Effector CD8-positive, alpha-beta T cell (primary cell): ENCODE measurements at places on chromosomes 13 and 19.

DNA sequence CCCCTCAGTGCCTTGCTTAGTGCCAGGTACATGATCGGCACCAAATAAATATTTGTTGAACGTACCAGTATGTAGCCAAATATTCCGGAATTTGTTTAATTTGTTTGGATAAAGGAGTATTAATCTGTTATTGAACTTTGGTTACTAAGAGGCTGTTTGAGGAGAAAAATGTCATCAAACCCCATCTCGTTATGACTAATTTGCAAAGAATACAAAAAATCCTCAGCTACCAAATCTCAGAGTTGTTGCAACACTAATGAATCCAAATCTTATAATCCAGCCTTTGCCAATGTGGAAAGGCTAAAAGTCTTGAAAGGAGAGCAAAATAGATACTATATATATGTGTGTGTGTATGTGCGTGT lies 79.5 kb downstream of the KLF5 start:
- no peak for DNase-seq

GRCh38 chr13:104592127-104592526 lies 1525.9 kb upstream of the SLC10A2 start:
- DNase-seq = no peak

DNA sequence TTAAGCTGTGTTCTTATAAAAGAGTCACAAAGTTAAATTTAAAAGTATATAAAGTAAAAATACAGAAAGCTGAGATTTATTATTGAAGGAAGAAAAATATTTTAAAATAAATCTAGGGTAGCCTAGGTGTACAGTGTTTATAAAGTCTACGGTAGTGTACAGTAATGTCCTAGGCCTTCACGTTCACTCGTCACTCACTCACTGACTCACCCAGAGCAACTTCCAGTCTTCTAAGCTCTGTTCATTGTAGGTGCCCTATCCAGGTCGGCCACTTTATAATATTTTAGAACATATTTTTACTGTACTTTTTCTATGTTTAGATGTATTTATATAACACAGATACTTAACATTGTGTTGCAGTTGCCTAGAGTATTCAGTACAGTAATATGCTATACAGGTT lies 47.4 kb downstream of the NDFIP2 start:
- DNase-seq = no peak

GRCh38 chr13:111952032-111952431 lies 114.9 kb upstream of the SOX1 start:
- no peak for DNase-seq

DNA sequence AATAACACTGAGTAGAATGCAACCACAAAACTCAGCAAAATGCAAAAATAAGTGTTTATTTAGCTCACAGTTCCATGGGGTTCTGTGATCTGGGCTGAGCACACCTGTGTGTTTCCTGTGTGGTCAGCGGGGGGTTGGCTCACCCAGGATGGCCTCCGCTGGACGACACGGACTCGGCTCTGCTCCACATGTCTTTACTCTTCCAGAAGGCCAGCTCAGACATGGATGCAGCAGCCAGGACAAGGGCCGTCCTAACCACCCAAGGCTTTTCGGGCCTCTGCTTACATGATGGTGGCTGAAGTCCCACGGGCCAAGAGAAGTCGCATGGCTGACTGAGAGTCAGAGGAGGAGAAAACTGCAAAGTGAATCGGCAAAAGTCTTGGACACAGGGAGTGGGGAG lies 153.5 kb upstream of the IRS2 start:
- DNase-seq = no peak

DNA sequence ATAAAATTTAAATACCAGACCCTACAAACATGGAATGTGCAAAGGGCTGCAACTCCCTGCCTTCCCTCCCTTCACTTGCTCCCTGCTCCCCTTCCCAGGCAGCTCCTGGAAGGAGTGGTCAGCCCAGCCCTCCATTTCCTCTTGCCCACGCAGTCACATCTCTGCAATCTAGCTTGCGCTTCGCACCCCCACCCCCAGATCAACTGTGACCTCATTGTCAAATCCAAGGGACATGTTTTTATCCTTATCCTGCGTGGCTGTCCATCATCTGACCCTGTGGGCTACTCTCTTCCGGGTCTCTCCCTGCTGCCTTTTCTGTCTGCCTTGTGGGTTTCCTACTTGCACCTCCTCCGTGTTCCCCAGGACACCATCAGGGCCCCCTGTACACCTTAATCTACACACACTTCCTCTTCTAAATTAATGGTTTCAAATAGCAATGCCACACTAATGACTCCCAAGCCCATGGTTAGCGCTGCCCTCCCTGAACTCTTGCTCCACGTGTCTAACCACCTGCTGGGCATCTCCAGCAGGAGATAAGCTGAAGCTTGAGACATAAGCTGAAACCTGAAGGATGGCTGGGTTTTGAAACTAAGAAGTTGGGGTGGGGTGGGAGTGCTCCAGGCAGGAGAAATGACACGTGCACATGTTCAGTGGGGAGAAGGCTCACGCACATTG lies 118.3 kb downstream of the USP12 start:
- DNase-seq = no peak

GRCh38 chr19:5914946-5915781 lies 1.1 kb downstream of the CAPS start:
- DNase-seq = no peak

DNA sequence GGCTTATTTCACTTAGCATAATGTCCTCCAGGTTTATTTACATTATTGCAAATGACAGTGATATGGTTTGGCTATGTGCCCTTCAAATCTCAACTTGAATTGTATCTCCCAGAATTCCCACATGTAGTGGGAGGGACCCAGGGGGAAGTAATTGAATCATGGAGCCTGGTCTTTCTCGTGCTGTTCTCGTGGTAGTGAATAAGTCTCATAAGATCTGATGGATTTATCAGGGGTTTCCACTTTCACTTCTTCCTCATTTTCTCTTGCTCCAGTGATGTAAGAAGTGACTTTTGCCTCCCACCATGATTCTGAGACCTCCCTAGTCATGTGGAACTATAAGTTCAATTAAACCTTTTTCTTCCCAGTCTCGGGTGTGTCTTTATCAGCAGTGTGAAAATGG lies 109.6 kb downstream of the VWA8 start:
- no peak for DNase-seq

- DNase-seq = no peak
These were observed 47.4 kb upstream of the UBAC2 start for GRCh38 chr13:99153219-99153618.
